ENCODE measurements at places on chromosomes 4 and X.

GRCh38 chrX:87636533-87636932, 118.9 kb downstream of the KLHL4 start:
- DNase-seq, result no peak

DNA sequence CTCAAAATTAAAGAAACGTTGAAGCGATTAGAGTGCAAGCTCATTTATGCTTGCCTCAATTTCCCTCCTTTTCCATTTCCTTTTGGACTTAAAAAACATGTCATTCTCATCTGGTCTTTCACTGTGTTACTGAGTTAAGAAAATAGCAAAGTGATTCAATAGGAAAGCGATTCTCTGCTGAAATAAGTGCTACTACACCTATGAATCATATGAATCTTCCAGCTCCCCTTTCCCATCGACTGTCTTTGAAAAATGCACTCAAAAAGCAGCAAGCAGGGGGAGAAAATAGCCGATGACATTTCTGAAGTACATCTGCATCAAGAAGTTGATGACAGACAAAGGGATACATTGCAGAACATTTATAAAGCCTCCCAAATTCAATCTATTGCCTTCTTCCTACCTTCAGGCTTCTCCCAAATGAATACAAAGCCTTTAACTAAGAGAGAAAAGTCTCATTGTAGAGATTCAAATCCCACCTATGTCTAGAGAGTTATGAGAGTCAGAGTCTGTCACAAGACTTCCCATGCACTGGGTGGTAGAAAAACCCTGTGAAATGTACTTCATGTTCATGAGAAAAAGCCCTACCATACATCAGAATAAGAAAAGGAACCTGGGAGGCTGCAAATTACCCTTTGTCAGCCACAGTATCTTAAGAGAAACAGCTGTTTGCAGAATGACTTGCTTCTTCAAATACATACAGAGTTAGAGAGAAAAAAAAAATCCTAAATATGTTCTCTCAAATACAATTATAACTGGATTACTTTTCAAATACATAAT, 78.9 kb downstream of the MBNL3 start:
- DNase-seq, result no peak

- DNase-seq, result no peak
Observed at GRCh38 chrX:42714981-42715700, 62.8 kb downstream of the PPP1R2C start.

- DNase-seq, result no peak
Observed at GRCh38 chr4:9937078-9937477, 84.2 kb downstream of the SLC2A9 start.

DNA sequence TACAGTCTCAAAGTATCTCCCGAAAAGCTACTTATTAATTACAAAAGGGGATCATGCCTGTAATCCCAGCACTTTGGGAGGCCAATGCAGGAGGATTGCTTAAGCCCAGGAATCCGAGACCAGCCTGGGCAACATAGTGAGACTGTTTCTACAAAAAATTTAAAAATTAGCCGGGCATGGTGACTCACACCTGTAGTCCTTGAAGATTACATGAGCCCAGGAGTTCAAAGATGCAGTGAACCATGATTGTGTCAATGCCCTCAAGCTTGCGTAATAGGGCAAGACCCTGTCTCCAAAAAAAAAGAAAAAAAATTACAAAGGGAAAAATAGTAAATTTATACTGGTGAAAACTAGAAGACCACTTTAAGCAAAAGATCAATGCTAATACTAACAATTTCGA, 3.3 kb upstream of the PORCN start:
- no peak for DNase-seq

DNA sequence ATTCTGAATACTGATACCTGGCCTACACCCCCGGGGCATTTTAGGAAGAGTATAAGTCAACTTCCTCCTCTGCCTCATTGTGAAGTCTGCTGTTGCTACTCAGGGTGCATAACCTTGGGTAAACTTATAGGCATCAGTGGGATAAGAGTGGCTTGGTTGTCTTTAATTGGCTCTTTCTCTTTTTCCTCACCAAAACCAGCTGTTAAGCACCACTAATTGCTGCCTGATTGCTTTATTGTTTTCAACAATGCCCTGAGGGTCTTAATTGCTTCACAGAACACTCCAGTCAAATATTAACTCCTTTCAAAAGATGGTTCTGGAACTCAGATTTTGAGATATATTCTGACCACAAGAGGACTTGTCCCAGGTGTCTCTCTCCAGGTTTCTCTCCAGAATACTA, 337.0 kb upstream of the MAGEB16 start:
- no peak for DNase-seq

- no peak for DNase-seq
Observed at GRCh38 chr4:40448875-40449274, 113.7 kb downstream of the CHRNA9 start.

GRCh38 chr4:45502471-45502870, 621.4 kb downstream of the GABRG1 start:
- no peak for DNase-seq

GRCh38 chr4:21380861-21381260, 567.7 kb downstream of the KCNIP4 start:
- no peak for DNase-seq

- DNase-seq, result no peak
Observed at GRCh38 chr4:120454788-120455187, 388.1 kb upstream of the MAD2L1 start.

DNA sequence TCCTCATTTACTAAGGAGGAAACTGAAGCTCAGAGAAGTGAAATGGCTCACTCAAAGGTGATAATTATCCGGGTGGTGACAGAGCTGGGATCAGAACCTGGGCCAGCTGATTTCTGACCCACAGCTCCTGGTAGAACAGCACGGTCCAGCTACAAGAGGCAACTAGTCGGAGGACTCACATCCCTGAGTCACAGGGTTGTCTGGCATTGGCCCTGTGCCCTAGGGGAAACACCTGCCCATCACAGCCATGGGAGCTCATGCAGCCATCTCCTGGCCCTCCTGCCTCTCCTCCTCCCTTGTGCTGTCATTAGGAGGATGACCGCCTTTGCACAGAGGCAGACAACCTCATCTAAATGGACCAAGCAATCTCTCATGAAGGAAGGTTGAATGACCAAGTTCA, 115.2 kb upstream of the TSPAN5 start:
- DNase-seq, result no peak

GRCh38 chr4:48986654-48987164, 634 bp downstream of the CWH43 start:
- DNase-seq, result no peak

DNA sequence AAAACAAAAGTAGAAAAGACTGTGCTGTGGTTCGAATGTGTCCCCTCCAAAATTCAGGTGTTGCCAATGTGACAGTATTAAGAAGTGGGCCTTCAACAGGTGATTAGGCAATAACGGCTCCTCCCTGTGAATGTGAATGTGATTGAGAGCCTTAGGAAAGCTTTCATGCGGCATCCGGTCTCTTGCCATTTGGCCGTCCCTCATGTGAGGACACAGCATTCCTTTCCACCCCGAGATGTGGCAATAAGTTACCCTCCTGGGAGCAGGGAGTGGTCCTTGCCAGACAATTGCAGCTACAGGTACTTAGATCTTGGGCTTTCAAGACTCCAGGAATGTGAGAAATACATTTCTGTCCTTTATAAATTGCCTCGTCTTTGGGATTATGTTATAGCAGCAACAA, 129.3 kb downstream of the CPEB2 start:
- no peak for DNase-seq

GRCh38 chr4:137558951-137559350, 26.7 kb upstream of the PCDH18 start:
- no peak for DNase-seq

GRCh38 chrX:132395026-132395425, 93.8 kb downstream of the MBNL3 start:
- DNase-seq, result no peak

- DNase-seq, result no peak
Observed at GRCh38 chrX:4656419-4656818, 943.0 kb upstream of the PRKX start.

GRCh38 chrX:13520351-13520750, 49.0 kb upstream of the EGFL6 start:
- DNase-seq, result no peak

GRCh38 chr4:181289198-181289597, 954.0 kb upstream of the TENM3 start:
- DNase-seq, result no peak

- no peak for DNase-seq
Observed at GRCh38 chrX:148577741-148578140, 77.3 kb downstream of the AFF2 start.

DNA sequence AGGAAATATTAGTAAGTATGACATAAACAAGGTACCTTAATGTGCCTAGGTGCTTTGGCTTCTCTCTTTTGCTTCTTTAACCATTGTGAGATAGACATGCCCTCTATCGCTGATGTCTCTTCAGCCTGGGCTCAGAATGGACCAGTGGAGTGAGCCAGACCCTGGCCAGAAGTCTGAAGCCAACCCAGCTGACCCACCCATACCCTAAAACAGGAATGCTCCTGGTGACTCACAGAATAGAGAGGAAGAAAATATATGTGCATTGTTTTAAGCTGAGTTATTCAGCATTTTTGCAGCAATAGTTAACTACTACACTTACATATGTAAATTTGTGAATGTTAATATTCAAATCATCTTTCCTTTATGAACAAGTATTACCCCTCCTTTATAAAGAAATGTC, 167.5 kb upstream of the PCDH10 start:
- DNase-seq, result no peak

- DNase-seq, result no peak
Observed at GRCh38 chr4:82213485-82214417, 160.0 kb downstream of the HNRNPD start.

- no peak for DNase-seq
Observed at GRCh38 chrX:73508861-73509260, 54.1 kb upstream of the CHIC1 start.

- DNase-seq, result no peak
Observed at GRCh38 chr4:139884438-139884837, 218.8 kb downstream of the MGST2 start.

DNA sequence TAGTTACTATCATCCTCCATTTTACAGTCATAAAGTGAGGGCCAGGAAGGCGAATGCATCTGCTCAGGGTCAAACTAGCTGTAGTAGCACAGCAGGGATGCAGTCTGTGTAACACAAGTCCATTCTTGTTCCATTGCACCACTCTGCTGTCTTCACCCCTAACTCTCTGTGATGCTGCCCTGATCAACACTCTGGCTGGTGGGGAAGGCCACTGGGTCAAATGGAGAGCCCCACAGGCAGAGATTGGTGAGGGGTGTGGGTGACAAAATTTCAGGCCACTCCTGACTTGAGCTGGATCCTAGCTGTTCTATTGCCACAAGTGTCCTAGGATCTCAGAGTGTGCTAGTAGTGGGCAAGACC, 136.5 kb downstream of the PJA1 start:
- DNase-seq, result no peak

DNA sequence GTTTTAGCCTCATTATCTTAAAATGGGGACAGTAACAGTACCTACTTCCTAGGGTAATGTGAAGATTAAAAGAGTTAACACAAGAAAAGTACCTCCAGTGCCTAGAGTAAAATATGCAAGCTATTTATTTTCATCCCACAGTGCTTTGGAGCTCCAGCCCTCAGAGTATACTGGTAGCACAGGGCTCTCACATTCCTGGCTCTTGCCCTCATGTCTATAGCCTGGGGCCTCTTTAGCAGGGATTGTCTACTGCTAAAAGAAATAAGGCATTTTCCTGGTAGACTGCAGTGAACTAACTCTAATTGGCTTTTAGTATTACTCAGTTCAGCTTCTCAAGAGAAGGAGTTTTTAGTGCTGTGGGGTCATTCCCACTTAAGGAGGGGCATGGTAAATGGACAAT, 60.8 kb downstream of the RRAGB start:
- no peak for DNase-seq

DNA sequence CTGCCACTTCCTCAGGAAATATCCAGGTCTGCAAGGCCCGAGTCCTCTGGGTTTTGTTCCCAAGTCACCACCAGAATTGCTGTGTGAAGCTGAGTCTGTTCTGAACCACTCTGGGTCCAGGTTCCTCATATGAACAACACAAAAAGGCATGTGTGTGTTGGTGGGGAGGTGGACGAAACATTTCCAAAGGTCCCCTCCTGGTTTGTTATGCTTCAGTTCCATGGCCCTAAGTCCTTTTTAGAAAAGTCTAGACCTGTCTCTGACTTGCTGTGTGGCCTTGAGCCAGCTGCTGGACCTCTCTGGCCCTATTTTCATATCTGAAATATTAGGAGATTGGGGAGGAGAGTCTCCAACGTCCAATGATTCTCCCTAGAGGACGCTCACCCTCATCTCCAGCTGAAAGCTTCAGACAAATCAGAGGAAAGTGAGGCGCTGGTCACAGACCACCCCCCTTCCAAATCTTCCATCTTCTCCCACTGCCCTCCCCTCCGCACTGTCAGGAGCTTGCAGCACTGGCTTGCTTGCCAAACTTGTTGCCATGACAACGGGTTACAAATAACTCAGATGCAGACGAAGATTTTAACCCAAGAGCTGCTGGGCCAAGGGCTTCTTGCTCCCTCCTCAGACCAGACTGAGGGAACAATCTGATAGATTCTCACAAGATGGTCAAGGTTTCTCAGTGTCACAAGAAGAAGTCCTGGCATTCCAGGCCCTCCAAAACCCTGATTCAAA, 64.5 kb downstream of the SMC1A start:
- DNase-seq, result no peak

- no peak for DNase-seq
Observed at GRCh38 chr4:168830777-168831512, 179.1 kb downstream of the CBR4 start.

- DNase-seq, result no peak
Observed at GRCh38 chr4:38409852-38410251, 254.1 kb upstream of the KLF3 start.

- no peak for DNase-seq
Observed at GRCh38 chr4:128107766-128108165, 46.7 kb downstream of the LARP1B start.

- no peak for DNase-seq
Observed at GRCh38 chr4:148112231-148112982, 329.8 kb downstream of the NR3C2 start.

DNA sequence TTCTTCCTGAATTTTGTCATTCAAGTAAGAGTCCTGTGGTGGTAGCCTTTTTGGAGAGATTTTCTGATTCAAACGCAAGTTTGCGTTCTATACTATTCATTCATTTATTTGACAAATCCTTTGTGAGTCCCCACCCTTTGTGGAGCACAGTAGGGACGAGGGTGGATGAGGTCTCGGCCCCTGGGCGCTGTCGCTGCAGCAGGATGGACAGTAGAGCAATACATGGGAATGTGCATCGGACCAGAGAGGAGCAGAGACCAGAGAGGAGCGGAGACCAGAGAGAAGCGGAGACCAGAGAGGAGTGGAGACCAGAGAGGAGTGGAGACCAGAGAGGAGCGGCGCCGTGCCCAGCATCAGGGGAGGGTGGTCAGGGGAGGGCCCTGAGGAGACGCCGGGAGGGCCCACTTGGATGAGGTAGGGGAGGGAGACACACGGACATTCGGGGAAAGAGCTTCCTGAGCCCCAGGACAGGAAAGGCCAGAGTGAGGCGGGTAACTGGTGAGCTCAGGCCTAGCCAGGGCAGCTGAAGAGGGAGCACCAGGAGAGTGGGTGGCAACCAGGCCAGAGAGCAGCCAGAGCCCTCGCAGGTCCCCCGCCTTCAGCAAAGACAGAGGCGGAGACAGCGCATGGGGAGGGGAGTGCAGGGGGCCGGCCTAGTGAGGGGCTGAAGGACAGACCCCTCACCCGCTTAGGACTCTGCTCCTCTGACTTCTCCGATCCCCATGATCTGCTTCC, 67.3 kb downstream of the NAT8L start:
- no peak for DNase-seq
